Right renal cortex interstitium (tissue), 3 donors: ENCODE measurements at places on chromosomes 1 and 21. TPM values are rescaled to one million over a fixed set of nuclear protein-coding genes. Genes with fewer than 3 reads are reported as not detected.

GRCh38 chr1:176051902-176052518 is 155.1 kb downstream of the COP1 start:
- DNase-seq = no peak

GRCh38 chr1:7783178-7783711 is 846 bp upstream of the PER3 start:
- DNase-seq = no peak

OR2T2 gene
- not detected for polyA plus RNA-seq

DNA sequence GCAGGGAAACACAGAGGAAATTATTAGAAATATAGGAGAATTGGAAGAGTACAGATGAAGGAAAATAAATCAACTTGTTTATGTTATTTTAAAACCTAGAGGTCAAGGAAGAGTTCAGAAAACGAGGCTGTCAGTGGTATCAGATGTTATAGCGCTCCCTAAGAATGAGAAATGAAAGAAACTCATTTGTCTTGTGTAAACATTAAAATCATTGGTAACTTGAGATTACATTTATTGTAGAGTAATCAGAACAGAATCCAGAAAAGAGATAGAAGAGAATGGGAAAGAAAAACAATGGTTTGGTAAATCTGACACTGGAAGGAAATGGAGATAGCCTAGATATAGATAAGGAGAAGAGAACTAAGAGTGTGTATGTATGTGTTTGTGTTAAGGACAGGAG is 106.4 kb downstream of the ATF6 start:
- no peak for DNase-seq

IFNAR2 gene
- polyA plus RNA-seq = 19.7 TPM

DNA sequence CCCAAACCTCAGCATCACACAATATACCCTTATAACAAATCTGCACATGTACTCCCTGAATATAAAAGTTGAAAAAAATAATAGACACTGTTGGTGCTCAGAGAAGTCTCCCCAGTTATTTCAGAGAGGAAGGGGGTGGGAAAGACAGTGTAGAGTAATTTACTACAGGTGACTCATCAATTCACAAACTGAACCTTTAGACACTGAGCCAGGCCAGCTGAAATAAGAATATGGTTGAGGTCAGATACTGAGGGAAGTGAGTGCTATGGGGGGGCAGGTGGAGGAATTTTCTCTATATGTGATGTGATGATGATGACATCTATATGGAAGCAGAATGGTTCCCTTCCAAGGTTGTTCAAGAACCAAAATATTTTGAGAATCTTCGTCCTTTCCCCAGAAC is 50.1 kb downstream of the MRPL39 start:
- DNase-seq = no peak
